Stimulated activated effector memory CD8-positive, alpha-beta T cell treated with anti-CD3 and anti-CD28 coated beads, Interleukin-12 subunit alpha, Interleukin-12 subunit beta, amount 100 ng/mL, for 72 hours (primary cell): ENCODE measurements at places on chromosomes 6 and 20.
A peak's percentile ranks its signal among the peaks of the same experiment; 100 is the strongest.

DNA sequence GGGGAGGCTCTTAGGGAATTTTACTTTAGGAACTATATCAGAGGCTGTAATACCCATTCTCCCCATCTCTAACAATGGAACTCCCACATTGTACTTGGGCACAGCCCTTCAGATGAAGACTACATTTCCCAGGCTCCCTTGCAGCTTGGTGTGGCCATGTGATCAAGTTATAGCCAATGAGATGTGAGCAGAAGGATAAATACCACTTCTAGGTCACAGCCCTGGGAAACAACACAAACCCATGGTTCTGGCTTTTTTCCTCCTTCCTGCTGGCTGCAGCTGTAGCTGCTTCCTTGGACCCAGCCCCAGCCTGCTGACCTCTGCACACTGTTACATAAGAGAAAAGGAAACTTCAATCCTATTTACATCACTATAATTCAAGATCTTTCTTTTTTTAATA, 445.9 kb upstream of the JARID2 start:
- no peak for DNase-seq

- no peak for DNase-seq
These were observed 828 bp downstream of the ASCC3 start for GRCh38 chr6:100880149-100880852.

DNA sequence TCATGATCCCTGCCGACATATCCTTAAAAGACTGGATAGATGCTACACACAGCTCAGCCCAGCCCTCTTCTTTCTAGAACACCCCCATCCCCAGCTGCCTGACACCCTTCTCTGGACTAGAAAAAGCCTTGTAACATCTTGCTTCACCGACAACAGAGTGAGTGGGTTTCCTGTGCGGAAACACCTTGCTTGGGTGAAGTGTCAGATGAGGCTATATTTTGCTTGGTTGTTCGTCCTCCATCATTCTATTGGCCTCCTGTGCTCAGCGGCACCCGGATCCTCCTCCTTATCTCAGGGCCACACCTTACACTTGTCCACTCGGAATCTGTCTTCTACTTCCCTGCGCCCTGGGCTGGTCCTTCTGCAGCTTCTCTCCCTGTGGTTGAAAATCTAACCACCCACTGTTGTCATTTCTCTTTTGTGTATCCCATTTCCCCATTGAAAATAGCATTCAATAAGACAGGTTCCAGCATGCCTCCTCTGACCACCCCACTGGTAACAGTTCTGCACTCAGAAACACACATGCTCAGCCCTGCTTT, 101.3 kb upstream of the MLN start:
- DNase-seq, result no peak

- DNase-seq, result no peak
These were observed 1292.4 kb downstream of the EPHA7 start for GRCh38 chr6:92126983-92127382.

DNA sequence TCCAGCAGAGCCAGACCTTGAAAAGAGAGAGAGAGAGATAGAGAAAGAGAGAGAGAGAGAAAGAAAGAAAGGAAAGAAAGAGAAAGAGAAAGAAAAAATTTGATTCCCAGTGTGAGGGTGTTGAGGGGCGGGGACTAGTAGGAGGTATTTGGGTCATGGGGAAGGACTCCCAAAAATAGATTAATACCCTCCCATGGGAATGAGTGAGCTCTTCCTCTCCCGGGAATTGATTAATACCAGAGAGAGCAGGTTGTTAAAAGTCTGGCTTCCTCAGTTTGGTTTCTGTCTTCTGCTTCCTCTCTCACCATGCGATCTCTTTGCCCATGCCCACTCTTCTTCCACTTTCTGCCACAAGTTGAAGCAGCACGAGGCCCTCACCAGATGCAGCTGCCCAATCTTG, 28.8 kb upstream of the CFAP206 start:
- no peak for DNase-seq

- peak; percentile 57 for DNase-seq
These were observed 60.5 kb upstream of the PRND start for GRCh38 chr20:4661191-4661590.

DNA sequence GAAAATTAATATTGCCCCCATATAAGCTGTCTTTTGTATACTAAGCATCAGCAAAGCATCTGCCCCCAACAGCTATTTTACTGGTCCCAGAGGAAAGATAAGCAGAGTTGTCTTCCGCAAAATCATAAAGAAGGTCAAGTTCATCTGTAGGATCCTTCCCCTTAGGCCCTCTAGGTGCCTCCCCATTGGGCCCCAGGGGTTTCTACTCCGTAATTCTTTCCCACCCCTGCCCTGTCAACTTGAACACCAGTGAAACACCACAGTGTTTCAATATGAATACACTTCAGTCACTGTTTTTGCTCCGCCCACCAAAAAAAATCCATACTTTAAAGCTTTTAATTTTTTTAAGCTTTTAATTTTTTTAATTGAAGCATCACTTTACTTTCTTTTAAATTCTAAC, 159.2 kb downstream of the ATXN1 start:
- peak; percentile 71 for DNase-seq

GRCh38 chr6:50822078-50822476, 3.4 kb downstream of the TFAP2B start:
- DNase-seq, result no peak

DNA sequence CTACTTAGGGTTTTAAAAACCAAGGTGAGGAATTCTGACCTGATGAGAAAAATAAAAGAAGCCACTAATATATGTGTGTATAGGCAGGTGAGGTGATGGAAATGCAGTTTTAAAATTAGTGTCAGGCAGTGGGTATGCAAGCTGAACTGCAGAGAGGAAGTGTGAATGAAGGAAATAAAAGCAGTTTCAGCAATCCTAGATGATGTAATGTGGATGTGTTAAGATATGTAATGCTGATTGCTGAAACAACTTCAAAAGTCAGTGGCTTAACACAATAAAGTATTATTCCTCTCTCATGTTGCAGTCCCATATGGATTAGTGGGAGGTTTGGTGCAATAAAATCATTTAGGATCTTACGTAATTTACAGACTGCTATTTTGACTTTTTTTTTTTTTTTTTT, 119.9 kb upstream of the ASCC3 start:
- no peak for DNase-seq

- DNase-seq, result no peak
These were observed 594 bp downstream of the ARFGEF3 start for GRCh38 chr6:138162111-138162954.

DNA sequence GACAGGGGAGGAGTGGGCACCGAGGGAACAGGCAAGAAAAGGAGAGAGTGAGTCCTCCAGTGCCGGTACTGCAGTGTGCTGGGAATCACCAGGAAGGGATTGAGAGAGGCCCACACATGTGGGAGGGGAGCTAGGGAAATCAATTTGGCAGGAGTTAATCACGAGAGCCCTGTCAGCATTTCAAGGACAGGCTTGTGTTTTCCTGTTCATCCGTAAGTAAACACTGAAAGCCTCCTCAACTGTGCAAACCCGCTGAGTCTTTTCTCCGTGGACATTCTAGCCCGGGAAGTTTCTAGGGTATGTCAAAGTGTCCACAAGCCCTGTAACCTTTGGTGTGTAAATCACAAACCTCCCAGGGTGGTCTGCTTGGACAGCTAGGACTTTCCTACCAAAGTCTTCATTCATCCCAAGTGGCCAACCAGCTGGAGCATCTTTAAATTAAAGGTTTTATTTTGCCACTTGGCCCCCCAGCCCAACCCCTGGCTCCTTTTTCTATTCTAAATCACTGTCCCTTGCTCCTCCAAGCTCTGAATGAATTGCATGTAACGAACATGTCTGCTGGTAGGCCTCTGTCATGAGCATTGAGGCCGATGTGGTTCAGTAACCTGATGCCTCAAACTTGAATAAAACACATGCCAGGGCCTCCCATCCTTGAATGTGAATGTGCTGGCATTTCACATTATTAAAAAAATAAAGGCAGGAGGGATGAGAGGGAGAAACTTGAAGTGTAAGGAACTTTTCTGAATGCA, 149.1 kb downstream of the ZNF217 start:
- DNase-seq, result no peak

DNA sequence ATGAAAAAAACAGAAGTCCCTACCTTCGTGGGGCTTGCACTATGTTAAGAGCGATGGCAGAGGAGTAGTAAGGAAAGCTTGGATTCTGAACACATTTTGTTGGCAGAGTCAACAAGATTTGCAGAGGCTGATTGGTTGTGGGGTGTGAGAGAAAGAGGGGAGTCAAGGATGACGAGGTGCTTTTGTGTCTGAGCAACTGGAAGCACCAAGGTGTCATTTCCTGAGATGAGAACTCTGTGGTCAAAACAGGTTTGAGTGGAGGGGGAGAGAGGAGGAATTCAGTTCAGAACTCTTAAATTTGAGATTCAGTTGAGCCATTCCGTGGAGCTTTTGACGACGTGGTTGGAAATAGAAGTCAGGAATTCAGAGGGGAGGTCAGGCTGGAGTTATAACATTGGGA, 3.5 kb downstream of the OCSTAMP start:
- no peak for DNase-seq

DNA sequence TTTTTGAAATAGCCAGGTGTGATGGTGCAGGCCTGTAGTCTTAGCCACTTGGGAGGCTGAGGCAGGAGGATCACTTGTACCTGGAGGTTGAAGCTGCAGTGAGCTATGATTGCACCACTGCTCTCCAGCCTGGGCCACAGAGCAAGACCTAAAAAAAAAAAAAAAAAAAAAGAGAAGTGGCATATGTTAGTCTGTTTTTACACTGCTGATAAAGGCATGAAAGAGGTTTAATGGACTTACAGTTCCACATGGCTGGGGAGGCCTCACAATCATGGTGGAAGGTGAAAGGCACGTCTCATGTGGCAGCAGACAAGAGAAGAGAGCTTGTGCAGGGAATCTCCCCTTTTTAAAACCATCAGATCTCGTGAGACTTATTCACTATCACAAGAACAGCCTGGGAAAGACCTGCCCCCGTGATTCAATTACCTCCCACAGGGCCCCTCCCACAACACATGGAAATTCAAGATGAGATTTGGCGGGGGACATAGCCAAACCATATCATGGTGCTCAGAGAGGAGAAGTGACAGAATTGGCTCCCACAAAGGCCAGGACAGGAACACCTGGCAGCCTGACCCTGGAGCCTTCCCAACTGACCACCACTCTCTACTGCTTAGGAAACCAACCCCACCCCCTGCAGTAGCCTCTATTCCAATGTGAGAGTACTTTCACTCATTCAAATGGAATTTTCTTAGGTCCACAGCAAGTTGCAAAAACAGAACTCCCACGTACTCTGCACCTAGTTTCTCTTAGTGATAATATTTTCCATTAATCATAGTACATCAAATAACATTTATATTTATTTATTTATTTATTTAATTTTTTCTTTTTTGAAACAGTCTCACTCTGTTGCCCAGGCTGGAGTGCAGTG, 29.8 kb downstream of the ARHGAP40 start:
- no peak for DNase-seq

DNA sequence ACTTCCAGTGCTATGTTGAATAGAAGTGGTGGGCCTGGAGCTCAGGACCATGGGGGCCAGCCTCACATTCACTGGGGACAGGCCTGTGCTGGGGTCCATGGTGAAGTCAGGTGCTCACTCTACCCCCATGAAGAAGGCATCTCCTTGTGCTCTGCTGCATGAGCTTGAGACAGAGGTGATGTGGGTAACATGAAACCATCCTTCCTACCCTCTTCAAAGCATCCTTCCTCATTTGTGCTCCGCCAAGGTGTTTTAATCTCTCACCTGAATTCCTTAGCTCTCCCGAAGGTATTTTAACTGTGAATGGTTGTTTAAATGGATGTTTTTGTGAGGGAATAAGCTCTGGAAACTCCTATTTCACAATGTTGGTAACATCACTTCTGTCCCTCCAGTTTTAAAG, 209.6 kb upstream of the PCSK2 start:
- no peak for DNase-seq

GRCh38 chr6:16824845-16825685, 63.8 kb upstream of the ATXN1 start:
- DNase-seq, result no peak

- no peak for DNase-seq
These were observed 49.1 kb upstream of the CEP85L start for GRCh38 chr6:118700531-118700930.

- DNase-seq, result no peak
These were observed 38.4 kb downstream of the KIF25 start for GRCh38 chr6:168035661-168036545.

- no peak for DNase-seq
These were observed 8.5 kb downstream of the QRSL1 start for GRCh38 chr6:106637717-106638341.

- no peak for DNase-seq
These were observed 88.2 kb downstream of the NOL4L start for GRCh38 chr20:32496811-32497533.

DNA sequence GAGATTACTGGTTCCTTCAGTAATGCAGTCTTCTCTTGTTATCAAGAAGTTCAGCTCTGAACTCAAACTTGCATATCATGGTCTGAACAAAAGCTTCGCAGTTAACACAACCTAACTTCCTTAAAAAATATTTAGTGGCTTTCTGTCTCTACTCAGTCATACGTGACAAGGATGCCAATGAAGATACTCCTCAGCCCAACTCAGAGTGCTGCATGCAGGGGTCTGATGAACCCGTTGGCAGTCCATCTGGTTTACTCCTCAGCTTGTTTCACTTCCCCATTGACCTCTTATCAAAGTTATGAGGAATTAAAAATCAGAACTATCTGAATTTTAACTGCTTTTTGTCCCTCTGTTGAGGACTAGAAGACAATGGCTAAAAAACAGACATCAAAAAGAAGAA, 56.6 kb upstream of the RIN2 start:
- no peak for DNase-seq

DNA sequence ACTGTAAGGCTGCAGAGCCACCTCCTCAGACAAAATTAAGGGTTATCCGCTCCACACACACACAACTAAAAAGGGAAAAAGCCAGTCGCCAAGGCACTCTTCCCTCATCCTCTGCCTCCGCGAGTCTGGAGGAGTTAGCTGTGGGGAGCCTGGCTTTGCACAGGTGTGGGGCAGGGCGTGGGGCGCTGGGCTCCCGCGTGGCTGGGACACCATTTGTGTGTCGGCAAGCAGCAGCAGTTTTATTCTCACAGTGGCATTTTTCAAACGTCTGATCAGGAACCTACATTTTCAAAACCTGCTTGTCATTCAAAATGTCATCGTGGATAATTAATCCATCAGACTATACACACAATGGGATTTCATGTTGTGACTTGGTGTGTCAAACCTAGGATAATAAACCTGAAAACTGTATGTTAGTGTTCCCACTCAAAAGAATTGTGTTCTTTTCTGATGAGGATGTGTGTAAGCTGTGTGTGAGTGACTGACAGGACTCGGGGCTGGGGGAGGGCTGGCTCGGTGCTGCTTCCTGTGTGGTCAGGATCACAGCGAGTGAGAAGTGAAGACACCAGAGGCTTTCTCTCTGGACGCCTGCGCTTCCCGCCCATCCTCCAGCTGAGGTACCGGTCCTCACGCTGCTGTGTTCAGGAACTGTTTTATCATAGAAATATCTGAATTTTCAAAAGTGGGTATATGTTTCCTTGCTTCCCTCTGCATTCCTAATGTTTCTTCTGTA, 83.1 kb downstream of the IRF4 start:
- DNase-seq, result peak; percentile 80

DNA sequence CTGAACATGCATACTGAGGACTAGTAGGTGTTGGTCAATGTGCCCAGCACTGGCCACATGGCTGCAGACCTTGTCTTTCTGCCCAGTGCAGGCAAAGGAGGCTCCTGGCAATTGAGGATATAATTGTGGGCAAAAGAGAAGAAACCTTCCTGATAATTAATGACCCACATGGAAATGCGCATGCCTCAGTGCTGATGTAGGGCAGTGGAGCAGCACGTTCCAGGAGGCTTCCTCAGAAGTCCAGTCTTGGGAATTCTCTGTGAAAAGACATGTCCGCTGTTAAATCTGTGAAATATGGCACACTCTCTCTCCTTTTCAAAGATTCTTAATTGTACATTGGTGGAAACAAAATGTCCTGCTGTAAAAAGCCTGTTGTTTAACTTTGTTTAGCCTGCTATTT, 34.7 kb downstream of the SOBP start:
- DNase-seq, result no peak
